ENCODE measurements at places on chromosomes 6 and 20. TPM values are rescaled to one million over a fixed set of nuclear protein-coding genes. Genes with fewer than 3 reads are reported as not detected.

GRCh38 chr6:157020881-157021343, 243.7 kb downstream of the ARID1B start:
- H3K27me3 ChIP-seq, result no peaks in the 10 kb centered on the region
- peaks cover 18% of the 10 kb centered on the region for H3K4me1 ChIP-seq
- H3K4me3 ChIP-seq, result peak overlapping the region; percentile 85
- H3K36me3 ChIP-seq, result no peaks in the 10 kb centered on the region

DNA sequence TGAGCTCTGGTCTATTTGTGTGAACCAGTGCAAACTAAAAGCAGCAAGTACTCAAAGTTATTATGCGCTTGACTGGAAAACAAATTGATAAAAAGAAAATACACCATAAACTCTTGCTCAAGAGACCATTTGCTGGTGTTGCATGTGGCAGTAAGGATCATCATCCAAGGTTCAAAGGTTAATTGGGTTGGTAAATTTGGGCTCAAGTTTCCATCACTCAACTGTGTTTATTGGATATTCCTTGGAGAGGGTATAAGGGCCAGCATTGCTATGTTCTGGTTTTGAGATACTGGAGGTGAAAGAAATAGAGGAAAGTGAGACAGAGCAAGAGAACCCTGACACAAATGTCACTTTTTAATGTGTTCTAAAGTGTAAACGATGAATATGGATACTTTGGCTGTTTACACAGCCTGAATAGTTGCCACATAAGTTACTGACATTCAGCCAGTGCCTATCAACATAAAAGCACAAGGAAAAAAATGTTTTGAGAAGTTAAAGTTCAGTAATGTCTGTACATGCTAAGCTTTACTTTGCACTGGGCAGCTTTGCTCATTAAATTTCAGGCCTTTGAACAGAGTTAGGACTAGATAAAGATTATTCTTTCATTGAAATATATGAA, 736.1 kb downstream of the HDGFL1 start:
- H3K27me3 ChIP-seq, result no peaks in the 10 kb centered on the region
- no peaks in the 10 kb centered on the region for H3K4me1 ChIP-seq
- H3K4me3 ChIP-seq, result no peak overlapping the region
- no peaks in the 10 kb centered on the region for H3K36me3 ChIP-seq
- H3K27ac ChIP-seq, result no peak overlapping the region
- DNase-seq, result no peak

- no peak overlapping the region for H3K27ac ChIP-seq
- no peak overlapping the region for H3K4me3 ChIP-seq
- no peaks in the 10 kb centered on the region for H3K27me3 ChIP-seq
- H3K36me3 ChIP-seq, result no peaks in the 10 kb centered on the region
These were observed 1.1 kb upstream of the BAK1 start for GRCh38 chr6:33581186-33581585.

DNA sequence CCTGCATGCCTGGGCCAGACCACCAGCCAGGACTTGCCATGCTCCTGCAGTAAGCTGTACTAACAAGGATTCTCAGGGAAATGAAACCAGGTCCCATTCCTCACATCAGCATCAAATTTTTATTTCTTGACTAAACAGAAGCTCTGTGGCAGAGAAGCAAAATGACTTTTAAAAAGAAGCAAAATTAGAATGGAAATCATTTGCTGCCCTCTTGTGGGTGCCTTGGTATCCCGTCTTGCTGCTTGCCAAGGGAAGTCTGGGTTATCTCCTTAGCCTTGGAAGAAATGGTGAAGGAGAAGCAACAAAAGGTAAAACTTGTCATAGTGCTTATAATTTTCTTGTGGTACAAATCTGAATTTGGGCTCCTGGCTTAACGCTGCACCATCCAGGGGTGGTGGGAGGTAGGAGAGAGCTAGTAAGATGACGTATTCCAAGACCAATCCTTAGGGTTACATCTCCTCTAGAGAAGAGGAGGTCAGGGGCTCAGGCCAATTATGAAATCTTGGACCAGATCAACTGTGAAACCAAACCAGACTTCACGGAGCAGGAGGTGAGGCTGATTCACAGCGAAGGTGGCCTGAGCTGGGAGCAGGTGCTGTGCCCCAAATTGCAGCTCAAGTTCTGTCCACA, 107.5 kb downstream of the FAXC start:
- no peak overlapping the region for H3K27ac ChIP-seq
- DNase-seq, result peak; percentile 56
- no peaks in the 10 kb centered on the region for H3K36me3 ChIP-seq
- H3K4me3 ChIP-seq, result no peak overlapping the region

The SDC4 gene
- total RNA-seq, result 19.3 TPM
